Cortex of kidney (tissue), 1 donor: ENCODE measurements at places on chromosomes 5 and 9.

DNA sequence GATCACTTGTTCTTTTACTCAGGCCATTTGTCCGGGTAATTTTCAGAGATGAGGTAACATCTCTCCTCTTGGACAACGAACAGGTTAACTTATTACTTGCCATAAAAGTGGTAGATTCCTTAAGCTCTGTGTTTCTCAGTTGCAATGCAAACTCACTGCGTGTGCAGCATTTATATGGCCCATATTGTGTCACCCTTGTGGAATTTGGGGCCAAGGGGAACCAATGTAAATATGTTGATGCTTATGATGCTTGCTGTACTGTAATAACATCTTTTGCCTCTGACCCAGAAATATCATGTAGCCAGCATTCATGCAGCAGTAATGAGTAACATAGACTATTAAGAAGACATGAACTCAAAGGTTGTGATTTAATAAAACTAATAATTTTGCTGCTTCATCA, 175.8 kb downstream of the ADAMTS6 start:
- DNase-seq: no peak

DNA sequence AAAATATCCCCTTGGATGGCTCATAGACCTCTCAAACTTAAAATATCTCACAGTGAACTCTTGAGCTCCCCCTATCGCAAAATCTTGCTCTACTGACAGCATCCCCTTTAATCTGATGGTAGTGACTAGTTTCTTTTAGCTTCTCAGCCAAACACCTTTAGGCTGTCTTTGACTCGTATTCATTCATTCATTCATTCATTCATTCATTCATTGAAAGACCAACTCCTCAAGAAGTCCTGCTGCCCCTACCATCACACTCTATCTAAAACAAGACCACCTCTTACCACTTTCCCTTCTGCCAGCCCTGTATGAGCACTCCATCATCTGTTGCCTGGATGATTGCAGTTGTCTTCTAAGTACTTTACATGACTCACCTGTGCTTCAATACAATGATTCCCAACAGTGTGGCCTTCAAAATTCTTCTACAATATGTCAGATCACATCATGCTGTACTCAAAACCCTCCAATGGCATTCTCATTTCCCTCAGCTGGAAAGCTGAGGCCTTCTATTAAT, 46.8 kb downstream of the ITGA2 start:
- DNase-seq: no peak

GRCh38 chr9:3337515-3338225, 188.1 kb downstream of the RFX3 start:
- DNase-seq: no peak

GRCh38 chr5:170571875-170572852, 68.3 kb downstream of the KCNIP1 start:
- no peak for DNase-seq
